HuH-7 (cell line): ENCODE measurements at places on chromosomes 6 and 20.

DNA sequence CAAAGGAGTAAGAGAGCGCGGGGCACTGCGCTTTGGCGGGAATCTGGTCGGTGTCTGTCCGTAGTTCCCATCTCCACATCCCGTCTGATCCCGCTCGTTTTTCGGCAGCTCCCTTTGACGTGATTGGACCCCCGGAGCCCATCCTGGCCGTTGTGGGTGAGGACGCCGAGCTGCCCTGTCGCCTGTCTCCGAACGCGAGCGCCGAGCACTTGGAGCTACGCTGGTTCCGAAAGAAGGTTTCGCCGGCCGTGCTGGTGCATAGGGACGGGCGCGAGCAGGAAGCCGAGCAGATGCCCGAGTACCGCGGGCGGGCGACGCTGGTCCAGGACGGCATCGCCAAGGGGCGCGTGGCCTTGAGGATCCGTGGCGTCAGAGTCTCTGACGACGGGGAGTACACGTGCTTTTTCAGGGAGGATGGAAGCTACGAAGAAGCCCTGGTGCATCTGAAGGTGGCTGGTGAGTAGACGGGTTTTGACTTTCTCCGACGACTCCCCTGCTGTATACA, 1.4 kb downstream of the BTN1A1 start:
- DNase-seq, result no peak

DNA sequence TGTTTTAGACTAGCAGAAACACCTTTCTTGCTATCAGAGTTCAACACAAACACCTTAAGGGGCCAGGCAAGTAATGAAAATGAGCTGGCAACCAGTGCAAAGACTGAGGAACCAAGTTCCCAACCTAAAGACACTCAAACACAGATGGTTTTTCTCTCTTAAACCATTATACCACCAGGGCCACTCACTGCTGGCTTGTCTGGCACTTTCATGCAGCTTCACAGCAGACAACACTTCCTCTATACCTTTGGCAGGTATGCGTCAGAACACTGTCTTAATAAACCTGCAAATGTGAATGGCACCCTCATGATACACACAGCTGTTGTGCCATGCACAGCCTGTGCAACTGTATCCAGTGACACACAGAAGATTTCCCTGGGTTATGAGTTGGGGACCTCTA, 41.6 kb downstream of the NFATC2 start:
- DNase-seq, result no peak

DNA sequence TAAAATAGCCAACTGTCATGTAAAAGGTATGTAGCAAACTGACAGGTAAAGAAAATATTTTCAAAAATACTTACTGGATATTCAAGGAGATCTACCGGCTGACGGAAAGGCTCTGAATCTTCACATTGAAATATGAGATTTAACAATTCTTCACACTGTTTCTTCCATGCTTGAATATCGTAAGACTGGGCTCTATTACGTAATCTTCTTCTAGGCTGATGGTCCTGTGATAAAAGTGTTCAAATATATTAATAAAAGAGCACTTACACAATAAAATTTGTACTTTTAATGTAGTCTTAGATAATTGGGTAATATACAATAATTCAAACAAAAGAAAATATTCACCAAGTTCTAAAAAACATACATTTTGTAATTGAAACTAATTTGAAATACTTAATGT, 87.4 kb downstream of the IRAK1BP1 start:
- DNase-seq, result no peak

GRCh38 chr6:43978473-43979346, 148.5 kb downstream of the MRPL14 start:
- no peak for DNase-seq

DNA sequence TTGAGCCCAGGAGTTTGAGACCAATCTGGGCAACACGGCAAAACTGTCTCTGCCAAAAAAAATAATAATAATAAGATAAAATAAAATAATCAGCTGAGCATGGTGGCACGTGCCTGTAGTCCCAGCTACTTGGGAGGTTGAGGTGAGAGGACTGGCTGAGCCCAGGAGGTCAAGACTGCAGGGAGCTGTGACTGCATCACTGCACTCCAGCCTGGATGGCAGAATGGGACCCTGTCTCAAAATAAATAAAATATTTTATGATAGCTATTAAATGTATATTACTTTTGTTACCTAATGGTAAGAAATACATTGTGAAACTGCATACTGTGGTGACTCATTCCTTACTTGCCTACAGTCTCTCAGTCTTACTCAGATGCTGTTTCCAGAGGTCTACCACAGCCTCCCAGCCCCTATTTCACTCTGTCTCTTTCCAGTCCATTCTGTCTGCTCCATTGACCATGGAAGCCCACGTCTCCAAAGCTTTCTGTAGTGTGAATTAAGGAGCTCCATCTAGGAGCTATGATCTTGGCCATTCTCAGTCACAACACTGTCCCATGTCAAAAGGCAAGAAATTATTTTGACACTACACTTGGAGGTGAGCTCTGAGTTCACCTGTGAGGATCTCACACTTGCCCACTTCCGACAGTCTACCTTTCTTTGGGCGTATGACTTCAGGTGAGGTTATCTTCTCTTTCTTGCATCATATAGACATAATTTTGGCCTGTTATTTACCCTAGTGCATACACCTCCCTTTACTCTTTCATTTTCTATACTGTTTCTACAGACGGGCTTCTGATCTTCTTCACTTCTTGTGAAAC, 22.4 kb upstream of the SNX9 start:
- DNase-seq, result no peak

DNA sequence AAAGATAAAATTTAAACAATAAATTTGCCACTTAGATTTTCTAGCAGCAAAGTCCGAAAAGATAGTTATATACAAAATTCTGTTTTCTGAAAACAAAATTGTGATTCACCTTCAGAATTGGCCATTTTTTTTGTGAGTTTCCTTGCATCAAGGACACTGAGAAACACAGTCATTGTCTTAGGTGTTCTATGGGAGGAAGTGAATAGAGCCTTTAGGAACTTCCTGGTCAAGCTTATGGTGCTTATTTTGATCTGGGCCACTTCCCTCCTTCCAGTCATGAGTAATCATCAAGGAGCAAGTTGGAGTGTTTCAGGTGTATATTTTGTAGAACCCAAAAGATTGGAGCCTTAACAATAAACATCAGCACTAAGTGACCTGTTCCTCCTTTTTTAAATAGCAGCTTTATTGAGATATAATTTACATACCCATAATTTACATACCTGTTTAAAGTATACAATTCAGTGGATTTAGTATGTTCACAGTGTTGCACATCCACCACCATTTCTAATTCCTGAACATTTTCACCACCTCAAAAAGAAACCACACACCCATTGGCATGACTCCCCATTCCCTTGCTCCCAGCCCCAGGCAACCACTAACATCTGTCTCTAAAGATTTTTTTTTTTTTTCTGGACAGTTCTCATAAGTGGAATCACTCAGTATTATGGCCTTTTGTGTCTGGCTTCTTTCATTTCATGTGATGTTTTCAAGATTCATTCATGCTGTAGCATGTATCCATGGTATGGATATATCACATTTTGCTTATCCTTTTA, 17.6 kb downstream of the TMEM74B start:
- DNase-seq, result no peak

- no peak for DNase-seq
Measured at GRCh38 chr6:170053966-170054661, 236.8 kb downstream of the DLL1 start.

DNA sequence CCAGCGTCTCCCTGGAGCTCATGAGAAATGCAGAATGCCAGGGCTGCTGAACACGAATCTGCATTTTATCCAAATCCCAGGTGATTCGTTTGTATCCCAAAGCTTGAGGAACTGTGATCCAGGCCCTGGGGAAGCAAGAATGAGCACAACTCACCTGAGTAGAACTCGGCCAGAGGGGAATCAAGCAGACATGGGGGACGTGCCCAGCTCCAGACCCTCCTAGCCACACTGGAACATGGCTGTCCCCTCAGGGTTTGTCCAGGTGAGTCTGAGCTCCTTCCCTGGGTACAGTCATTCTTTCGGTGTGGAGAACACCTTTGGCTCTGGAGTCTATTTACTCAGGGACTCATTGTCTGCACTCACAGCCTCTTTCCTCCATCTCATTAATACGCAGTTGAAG, 13.3 kb downstream of the NKX2-2 start:
- DNase-seq, result no peak

DNA sequence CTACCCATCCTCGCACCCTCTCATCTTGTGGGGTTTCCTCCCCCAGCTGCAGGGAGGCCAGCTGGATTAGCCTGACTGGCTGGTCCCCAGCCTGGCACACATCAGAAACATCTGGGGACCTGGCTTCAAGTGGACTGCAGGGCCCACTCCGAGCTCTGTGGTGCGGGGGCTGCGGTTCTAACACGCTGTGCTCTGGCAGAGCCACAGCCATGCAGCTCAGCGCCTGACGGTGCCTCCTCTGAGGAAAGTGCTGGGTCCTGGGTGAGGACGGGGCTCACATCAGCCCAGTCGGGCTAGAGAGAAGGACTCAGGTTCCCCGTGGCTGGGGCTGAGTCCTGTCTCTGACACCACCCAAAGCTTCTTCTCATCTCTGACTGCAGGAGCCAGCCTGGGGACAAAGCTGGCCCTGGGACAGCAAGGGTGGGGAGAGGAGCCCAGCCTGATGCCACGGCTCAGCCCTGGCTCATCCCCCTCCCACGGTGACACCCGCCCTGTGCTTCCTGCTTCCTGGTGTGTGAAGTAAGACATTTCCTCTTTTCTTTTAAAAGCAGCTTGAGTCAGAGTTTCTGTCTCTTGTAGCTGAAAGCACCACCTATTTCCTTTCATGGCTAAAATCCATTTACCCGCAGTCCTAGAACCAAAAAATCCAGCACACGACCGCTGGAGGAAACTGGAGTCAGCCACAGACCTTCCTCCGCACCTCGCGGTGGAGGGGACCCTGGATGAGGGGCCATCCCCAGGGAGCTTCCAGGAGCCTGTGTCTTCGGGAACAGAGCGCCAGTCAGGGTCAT, 127.4 kb upstream of the AFDN start:
- DNase-seq, result no peak

- DNase-seq, result no peak
Measured at GRCh38 chr6:162337412-162337811, 390.2 kb downstream of the PRKN start.

DNA sequence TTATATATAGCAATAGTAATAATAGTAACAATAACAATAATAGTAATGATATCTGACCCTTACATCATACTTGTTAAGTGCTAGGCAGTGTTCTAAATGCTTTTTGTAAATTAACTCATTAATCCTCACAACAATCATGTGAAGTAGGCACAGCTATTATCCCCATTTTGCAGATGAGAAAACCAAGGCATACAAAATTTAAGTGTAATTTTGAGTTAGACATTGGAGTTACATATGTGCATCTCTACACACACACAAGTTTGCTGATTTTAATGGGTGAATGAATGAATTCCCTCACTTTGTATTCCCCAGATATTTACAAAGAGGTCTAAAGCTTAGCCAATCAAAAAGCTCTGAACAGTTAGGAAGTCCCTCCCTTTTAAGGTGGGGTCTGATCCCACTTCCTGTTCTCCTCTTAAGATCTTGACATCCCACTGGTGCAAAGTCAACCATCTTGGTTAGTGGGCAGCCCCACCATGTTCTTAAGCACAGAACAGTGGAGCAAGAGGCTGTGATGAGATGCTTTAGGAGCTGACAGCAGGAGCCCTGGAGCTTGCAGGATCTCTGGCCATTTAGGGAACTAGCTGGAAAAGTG, 85.3 kb upstream of the FOXP4 start:
- DNase-seq, result no peak

- DNase-seq, result no peak
Measured at GRCh38 chr6:38320843-38321242, 318.9 kb downstream of the BTBD9 start.

GRCh38 chr6:2763345-2763841, 1.8 kb upstream of the WRNIP1 start:
- no peak for DNase-seq

DNA sequence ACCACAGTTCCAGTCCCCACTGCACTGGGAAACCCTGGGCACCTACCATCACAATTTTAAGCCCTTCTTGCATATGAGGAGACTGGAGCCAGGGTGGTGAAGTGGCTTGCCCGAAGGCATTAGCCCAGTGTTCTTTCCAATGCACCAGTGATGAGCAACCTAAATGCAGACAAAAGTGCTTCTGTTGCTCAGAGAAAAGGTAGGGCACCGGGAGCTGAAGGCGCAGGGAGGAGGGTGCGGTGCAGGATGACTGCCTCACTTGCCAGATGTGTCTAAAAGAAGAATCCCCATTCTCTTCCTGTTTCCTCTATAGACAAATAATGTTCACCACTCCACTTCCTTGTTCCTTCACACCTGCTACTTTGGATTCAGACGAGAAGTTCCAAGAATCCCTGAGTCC, 86.5 kb downstream of the QRSL1 start:
- DNase-seq, result no peak

DNA sequence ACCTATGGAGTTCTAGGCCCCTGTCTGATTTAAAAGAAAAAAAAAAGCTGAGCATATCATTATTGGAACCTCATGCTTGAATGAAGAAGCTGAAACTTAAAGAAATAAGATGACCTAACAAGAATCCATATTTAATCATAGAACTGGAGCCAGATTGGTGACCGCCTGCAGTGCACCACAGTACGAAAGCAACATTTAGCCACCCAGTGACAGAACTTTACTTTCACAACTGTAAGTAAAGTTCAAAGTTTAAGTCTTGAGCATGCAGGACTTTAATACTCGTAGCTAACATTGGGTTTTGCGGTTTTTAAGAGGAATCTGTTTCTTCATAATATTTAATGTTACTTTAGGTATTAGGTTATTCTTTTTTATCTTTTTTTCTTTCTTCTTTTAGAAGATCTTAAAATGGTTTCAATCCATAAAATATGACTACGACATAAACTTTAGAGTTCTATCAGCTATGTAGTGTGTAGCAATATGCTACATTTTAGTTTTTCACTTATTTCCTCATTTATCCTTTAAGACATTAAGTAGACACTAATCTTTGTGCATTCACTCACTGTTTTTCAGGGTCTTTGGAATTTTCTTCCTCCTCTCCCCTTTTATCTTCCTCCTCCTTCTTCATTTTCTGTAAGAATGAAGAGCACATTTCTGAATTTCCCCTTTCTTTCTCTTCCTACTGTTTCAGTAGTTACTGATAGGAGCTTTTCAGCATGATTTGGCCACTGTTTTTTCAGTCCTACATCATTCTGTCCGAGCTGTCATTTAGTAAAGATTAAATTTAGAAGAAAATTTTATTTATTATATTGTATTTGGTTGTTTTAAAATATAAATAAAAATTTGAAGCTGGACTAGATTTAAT, 514.1 kb downstream of the GRIK2 start:
- no peak for DNase-seq

DNA sequence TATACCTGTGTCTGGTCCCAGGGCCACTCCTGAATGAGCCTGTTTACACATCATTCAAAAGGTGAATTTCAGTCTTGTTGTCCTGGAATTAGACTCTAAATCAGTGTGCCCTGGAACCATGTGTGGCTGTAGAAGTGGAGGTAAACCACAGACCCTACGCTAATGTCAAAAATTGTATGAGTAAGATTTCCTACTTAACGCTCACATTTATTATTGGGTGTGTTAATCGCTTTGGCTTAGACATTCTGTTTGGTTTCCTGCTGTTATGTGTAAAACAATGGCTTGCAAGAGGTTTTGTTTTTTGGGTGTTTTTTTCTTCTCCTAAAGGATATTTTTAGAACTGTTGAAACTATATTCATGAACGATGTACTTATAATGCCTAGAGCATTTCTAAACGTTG, 19.3 kb downstream of the PLCB1 start:
- no peak for DNase-seq

- no peak for DNase-seq
Measured at GRCh38 chr6:91566467-91566866, 979.6 kb upstream of the MAP3K7 start.
